Activated CD8-positive, alpha-beta T cell treated with anti-CD3 and anti-CD28 coated beads, Interleukin-2, amount 10 ng/mL, durations not matched to agents 7 days and 5 days (primary cell): ENCODE measurements at places on chromosomes 7 and 10. TPM values are rescaled to one million over a fixed set of nuclear protein-coding genes. Genes with fewer than 3 reads are reported as not detected.

Gene AKR1B15
- total RNA-seq = not detected

Gene NUP205
- 111 TPM for total RNA-seq

Gene HKDC1
- 1.4 TPM for total RNA-seq

Gene SLC26A5
- not detected for total RNA-seq

Gene CYP3A7
- total RNA-seq = not detected
